ENCODE measurements at places on chromosomes 6 and 20.

DNA sequence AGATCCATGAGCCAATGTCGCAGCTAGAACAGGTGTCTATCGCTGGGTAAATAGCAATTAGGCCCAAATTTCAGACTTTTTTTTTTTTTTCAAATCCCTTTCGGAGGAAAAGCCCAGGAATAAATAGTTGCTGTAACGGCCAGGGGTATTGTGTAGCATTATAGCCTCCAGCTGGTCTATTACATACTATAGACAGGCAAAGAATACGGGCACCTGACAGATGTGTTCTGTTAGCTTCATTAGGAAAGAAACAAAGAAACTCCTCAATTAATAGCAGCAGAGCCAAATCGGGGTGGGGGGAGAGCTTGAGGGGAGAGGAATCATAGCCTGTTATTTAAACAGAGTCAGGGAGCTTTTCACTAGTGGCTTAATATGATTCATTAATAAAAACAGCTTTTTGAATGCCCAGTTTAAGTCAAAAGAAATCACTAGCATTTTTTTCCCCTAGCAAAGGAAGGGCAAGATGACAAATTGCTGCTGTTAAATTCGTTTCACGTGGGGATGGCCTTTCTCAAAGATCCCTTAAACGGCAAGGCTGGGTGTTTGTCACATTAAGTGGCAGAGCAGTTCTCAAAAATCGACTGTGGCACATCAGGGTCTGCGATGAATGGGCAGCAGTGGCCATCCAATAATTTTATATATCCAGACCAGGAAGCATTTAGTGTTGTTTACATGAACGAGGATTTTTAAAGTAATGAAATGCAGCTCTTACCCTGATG is 139.4 kb downstream of the ID4 start:
- no peak for DNase-seq

DNA sequence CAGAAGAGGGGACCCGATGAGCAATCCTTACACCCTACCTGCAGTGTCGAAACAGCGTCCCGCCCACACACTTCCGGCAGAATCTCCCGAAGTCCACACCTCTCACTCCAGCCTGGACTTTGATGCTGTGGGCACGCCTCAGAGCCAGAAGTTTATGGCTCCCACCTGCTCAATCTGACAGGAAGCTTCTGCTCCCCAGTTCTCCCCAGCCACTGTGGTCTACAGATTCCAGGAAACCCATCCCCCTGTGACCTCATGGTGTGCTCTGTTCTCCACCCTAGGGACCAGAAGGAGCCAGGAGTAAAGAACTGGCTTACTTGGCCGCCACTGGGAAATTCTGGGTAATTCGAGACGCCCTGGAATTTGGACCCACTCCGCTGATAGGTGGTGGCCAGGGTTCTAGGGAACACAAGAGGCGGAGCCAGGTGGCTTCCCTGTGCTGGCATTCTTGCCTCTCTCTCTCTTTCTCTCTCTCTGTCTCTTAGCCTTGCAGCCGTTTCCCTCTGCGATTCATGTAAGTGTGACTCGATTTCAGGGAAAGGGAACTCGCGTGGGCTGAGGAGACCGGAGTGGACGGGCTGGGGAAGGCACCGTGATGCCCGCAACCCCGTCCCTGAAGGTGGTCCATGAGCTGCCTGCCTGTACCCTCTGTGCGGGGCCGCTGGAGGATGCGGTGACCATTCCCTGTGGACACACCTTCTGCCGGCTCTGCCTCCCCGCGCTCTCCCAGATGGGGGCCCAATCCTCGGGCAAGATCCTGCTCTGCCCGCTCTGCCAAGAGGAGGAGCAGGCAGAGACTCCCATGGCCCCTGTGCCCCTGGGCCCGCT is at the start of gene TRIM15:
Gene TRIM15, plus strand, starts transcription at position 457 of the 828 bp plus-strand sequence. Its CDS starts 139 bp downstream, at position 596.
- DNase-seq = no peak

DNA sequence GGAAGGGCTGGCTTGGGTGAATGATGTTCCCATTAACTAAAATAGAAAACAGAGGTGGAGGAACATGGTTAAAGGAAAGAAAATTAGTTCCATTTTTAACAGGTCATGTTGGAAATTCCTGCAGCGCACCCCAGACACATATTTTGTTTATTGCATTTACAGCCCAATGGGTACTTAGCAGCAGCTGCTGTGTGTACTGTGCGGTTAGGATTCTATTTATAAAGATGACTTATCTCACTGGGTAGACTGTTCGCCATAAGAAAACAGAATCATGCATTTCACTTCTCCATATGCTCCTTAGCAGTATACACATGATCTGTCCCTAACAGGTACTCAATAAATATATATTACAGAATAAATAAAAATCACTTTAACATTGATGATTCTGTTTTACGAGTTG is 135.8 kb downstream of the SLC35F1 start:
- DNase-seq = no peak

DNA sequence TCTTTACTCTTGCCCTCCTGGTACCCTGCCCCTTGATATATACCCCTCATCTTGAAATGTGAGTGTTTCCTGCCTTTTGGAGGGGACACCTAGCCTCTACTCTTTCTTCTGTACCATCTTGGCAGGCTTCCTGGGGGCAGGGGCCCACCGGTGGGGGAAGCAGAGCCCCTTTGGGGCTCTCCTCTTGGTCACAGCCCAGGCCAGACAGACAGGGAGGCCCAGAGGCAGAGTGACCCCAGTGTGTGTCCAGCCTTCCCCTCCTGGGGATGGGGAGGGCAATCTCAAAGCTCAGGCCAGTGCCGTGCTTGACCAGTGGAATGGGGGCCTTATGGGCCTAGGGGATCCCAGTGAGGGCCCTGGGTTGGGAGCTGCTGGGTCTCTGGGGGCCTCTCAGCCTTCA is 3.6 kb downstream of the ADAM33 start:
- no peak for DNase-seq

- DNase-seq = peak; percentile 62
Measured at GRCh38 chr20:14142171-14142570, 146.9 kb downstream of the MACROD2 start.

- DNase-seq = no peak
Measured at GRCh38 chr20:38536310-38536709, 44.7 kb upstream of the ADIG start.

- DNase-seq = no peak
Measured at GRCh38 chr20:8474027-8474668, 342.1 kb downstream of the PLCB1 start.

- no peak for DNase-seq
Measured at GRCh38 chr6:106106276-106107042, 20.3 kb downstream of the PRDM1 start.

- DNase-seq = peak; percentile 83
Measured at GRCh38 chr6:43972913-43973300, 154.3 kb downstream of the MRPL14 start.

DNA sequence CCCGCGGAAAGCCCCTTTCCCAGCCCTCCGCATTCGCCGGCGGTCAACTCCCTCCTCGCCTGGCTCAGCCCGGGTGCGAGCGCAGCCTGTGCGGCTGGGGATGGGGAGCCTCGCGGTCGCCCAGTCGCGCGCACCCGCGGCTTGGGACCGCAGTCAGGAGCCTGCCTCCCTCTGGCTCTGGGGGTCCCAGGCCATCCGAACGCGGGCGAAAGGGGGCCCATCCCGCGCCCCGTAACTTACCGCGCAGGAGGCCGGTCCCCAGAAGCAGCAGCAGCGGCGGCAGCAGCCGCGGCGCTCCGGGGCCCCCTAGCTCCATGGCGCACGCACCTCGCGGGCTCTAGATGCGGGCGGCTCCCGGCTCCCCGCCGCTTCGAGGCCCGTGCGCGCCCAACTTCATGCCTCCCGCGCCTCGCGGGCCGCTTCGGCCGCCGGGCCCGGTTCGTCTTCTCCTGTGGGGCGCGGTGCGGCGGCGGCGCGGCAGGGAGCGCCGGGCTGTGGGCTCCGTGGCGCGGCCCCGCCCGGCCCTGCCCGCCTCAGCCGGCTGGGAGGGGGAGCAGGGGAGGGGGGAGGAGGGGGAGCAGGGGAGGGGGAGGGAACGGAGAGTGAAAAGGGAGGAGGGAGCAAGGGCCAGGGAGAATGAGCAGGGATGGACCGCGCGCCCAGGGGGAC is at the start of gene CHRNA4:
Gene CHRNA4, minus strand, starts transcription at position 500 of the 669 bp plus-strand sequence. Its CDS starts 184 bp downstream, at position 316.
- DNase-seq = no peak

DNA sequence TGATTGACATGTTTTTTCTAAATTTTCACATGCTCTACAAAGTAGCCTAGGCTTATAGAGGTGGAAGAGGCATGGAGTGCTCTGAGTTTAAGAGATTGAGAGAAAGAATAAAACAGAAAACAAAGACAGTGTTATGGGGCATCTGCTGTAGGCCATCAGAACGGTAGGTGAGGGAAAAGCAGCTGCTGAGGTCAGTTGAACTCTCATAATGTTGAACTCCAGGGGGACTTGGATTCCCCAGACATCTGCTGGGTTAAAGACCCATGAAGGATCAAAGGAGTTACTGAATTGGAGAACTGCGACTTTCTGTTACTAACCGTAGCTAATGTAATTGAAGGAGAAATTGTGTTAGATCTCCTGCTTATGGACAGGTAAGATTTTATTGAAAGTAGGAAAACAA is 333.9 kb downstream of the TFAP2B start:
- no peak for DNase-seq

- DNase-seq = no peak
Measured at GRCh38 chr6:148884461-148884860, 137.6 kb downstream of the UST start.

- DNase-seq = no peak
Measured at GRCh38 chr20:62832212-62832922, 15.5 kb downstream of the COL9A3 start.

DNA sequence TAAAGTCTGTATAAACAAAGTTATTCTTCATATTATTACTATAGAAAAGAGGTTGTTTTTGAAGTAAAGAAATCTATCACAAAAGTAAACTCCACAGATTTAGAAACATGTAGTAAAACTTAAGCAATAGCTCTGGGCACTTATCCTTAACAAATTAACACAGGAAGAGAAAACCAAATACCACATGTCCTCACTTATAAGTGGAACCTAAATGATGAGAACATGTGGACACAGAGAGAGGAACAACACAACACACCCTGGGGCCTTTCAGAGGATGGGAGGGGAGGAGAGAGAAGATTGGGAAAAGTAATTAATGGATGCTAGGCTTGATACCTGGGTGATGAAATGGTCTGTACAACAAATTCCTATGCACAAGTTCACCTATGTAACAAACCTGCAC is 57.2 kb downstream of the C6orf58 start:
- DNase-seq = no peak

DNA sequence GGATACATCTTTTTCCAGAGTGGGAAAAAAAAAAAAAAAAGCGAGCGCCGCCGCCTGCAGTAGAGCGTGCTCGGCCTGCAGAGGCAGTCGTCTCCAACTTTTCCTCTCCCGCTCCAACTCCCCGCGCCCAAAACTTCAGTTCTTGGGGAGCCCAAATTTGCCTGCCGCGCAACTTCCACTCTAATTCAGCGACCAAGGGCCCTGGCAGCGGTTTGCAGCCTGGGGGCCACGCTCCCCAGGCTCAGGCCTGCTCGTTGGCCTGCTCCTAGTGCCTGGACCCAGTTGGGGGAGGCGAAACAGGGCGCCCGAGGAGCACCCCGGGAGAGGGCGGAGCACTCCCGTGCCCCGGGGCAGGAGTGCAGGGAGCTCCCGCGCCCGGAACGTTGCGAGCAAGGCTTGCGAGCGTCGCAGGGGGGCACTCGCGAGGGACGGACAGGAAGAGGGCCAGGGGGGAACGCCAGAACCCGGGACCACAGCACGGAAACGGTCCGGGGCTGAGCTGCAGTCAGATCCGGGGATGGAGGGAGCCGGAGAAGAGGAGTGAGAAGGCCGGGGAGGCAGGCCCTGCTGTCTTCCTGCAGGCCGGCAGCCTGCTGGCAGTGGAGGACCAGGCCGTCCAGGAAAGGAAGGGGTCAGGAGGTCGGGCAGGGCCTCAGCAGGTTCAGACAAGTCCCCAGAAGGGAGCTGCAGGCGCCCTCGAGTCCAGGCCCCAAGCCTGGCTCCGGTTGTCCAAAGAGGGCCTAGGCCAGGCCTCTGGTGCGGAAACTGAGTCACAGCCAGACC is at the start of gene STX16:
Gene STX16, plus strand, starts transcription at position 508 of the 783 bp plus-strand sequence. CDS start 724 bp downstream, outside the sequence.
- DNase-seq = peak; percentile 96

DNA sequence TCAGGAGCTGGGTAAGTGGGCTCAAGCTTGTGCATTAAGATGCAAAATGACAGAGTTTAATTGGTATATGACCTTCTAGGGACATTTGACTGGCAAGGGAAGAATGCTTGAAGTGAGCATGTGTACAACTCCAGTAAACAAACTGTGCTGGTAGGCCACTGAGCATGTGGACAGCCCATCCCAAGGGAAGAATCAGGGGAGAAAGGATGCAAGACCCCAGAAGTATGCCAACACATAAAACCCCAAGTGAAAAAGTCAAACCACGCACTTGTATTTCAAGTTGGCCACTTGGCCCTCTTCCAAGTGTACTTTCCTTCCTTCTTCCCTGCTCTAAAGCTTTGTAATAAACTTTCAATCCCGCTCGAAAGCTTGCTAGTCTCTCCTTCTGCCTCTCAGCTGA is 10.4 kb upstream of the THBD start:
- DNase-seq = no peak

DNA sequence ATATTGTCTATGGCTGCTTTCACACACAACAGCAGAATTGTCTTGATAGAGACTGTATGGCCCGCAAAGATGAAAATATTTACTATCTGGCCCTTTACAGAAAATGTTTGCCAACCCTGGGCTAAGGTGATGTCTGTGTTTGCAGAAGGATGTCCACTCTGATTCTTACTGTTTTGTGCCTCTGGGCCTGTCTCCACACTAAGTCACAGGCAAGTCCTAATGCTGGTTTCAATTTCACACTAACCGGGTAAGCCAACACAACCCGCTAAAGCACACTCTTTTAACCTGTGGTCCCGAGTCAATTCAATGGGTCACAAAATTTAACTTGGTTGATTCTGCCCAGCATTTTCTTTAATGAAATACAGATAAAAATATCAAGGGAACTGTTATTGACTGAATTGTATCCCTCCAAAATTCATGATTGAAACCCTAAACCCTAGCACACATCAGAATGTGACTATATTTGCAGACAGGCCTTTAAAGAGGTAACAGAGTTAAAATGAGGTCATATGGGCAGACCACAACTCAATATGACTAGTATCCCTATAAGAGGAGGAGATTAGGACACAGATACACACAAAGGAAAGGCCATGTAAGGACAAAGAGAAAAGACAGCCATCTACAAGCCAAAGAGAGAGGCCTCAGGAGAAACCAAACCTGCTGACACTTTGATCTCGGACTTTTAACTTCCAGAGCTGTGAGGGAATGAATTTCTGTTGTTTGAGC is 78.4 kb downstream of the FYN start:
- no peak for DNase-seq

DNA sequence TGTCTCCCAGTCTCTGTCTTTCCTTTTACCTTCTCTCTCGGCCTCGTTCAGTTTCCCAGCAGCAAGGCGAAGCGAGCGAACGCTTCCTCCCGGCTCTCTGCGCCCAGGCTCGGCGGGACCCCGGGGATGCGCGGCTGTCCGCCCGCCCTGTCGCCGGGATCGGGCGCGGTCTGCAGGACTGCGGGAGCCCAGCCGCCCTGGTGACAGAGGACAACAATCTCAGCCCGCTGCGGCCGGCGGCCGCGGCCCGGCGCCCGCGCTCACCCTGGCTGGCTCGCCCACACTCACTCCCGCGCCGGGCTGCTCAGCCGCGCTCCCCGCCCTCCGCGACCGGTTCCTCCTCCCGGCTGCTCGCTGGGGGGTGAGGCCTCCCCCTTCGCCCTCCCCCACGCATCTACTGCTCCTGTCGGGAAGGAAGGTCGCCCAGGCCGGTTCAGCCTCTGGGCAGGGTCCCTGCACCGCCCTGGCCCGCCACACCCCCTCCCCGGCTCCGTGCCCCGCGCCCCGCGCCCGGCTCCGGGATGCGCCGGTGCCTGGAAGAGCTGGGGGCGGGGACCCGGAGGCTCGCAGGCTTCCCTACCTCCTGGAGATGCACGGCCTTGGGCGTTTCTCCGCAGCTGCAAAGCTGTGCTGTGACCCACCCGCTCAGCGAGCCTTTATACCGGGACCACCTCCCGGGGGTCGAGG is 410 bp downstream of the SYNE1 start:
- DNase-seq = peak; percentile 32

- DNase-seq = no peak
Measured at GRCh38 chr20:35006531-35006971, 50.9 kb downstream of the MYH7B start.

Measured in cardiac fibroblast (primary cell).